ENCODE measurements at places on chromosomes 4 and X.
A peak's percentile ranks its signal among the peaks of the same experiment; 100 is the strongest.

GRCh38 chr4:134201216-134202161 lies at the start of gene PABPC4L:
PABPC4L (minus strand) TSS chr4:134201789; CDS start chr4:134201019, 770 bp downstream.
- DNase-seq = no peak

DNA sequence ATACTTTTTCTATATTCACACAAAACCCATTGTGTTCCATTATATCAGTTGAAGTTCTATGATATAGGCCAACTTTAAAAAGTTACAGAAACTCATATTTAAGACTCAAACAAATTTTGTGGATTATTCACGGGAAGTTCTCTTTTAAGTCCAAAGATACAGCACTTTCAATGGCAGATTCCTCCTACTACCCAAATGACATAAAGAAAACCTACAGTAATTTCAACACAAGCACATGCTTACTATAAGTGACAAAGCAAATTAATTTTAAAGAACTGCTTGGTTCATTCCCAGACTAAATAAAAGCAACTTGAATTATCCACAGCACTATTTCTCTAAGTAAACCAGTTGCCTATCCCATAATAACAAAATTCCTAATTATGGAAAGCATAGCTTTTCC lies 4.1 kb downstream of the PPA2 start:
- no peak for DNase-seq

GRCh38 chrX:5644776-5645175 lies 583.9 kb downstream of the NLGN4X start:
- no peak for DNase-seq

- DNase-seq = no peak
These were observed 187.7 kb upstream of the LNX1 start for GRCh38 chr4:53779025-53779424.

- peak; percentile 6 for DNase-seq
These were observed 34.3 kb downstream of the NYX start for GRCh38 chrX:41481264-41482109.

DNA sequence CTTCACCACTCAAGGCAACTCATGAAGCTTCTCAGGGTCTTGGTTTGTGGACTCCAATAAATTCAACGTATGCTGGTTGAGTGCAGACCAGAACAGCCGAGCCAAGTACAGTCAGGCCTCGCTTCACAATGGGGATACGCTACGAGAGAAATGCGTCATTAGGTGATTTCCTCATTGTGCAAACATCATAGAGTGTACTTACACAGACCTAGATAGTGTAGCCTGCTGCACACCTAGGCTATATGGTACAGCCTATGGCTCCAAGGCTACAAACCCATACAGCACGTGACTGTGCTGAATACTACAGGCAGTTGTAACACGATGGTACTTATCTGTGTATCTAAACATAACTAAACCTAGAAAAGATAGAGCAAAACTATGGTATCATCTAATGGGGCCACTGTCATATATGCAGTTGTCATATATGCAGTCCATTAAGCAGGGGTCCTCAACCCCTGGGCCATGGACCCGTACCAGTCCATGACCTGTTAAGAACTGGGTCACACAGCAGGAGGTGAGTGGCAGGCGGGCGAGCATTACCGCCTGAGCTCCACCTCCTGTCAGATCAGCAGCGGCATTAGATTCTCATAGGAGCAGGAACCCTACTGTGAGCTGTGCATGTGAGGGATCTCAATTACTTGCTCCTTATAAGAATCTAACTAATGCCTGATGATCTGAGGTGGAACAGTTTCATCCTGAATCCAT lies 31.5 kb downstream of the RTL5 start:
- DNase-seq = peak; percentile 45

- DNase-seq = no peak
These were observed 54.2 kb downstream of the C4orf50 start for GRCh38 chr4:5964030-5964429.

- no peak for DNase-seq
These were observed 313.9 kb downstream of the TECRL start for GRCh38 chr4:64095398-64095797.

DNA sequence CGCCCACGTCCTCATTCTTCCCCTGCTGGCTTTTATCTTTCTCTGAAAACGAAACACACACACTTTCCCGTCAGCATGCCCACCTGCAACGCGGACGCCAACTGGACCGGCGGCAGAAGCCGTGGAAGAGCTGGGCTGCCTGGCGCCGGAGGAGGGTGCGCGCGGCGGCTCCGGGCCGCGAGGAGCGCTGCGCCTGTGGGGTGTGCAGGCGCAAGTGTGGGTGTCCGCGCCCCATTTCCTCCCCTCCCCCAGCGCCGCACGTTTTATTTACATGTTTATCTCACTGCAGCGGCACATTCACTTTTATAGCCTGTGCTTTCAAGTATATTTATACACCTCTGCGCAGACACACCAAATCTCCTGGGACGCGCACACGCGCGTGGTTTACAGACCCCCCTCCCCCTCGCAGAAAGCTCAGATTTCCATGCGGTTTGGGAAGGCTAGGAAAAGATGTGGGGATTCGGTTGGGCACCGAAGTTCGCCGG lies 1.5 kb downstream of the PITX2 start:
- DNase-seq = no peak

DNA sequence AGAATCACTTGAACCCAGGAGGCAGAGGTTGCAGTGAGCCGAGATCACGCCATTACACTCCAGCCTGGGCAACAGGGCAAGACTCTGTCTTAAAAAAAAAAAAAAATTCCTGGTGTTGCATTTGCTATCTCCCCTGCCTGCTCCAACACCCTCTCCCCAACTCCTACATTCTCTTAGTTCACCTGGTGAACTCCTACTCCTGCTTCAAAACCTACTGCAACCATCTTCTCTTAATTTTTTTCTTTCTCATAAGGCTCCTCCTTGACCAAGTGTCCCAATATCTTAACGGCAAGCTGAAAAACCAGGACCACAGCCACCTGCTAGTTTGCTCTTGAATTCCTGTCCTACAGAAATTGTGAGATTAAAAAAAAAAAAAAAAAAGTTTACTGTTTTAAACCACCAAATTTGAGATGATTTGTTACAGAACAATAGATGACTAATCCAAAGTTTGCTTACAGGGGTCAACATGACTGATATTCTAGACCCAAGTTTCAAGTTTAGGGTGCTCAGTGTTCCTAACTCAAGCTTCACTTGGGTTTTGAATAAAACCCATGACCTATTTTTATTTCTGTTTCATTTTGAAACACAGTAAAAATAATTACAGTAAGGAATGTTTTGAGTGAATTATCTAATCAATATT lies 13.1 kb upstream of the ANXA5 start:
- DNase-seq = no peak

DNA sequence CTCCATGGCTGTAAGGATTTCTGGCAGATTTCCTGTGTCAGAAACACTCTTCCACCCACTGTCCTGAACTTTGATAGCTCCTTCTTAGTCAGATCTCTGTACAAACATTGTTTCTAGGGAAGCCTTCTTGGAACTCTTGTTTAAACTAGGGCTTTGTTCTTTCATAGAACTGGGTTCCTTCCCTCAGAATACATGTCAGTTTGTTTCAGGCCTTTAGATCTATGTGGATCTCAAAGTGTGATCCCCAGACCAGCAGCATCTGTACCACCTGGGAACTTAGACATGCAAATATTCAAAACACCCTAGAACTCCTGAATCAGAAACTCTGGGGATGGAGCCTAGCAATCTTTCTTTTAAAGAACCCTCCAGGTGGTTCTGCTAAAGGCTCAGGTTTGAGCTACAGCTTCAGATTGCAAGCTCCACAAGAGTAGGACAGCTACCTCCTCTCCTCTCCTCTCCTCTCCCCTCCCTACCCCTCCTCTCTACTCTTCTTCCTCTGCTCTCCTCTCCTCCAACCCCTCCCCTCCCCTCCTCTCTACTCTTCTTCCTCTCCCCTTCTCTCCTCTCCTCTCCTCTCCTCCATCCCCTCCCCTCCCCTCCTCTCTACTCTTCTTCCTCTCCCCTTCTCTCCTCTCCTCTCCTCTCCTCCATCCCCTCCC lies 12.7 kb downstream of the RASSF6 start:
- DNase-seq = no peak

DNA sequence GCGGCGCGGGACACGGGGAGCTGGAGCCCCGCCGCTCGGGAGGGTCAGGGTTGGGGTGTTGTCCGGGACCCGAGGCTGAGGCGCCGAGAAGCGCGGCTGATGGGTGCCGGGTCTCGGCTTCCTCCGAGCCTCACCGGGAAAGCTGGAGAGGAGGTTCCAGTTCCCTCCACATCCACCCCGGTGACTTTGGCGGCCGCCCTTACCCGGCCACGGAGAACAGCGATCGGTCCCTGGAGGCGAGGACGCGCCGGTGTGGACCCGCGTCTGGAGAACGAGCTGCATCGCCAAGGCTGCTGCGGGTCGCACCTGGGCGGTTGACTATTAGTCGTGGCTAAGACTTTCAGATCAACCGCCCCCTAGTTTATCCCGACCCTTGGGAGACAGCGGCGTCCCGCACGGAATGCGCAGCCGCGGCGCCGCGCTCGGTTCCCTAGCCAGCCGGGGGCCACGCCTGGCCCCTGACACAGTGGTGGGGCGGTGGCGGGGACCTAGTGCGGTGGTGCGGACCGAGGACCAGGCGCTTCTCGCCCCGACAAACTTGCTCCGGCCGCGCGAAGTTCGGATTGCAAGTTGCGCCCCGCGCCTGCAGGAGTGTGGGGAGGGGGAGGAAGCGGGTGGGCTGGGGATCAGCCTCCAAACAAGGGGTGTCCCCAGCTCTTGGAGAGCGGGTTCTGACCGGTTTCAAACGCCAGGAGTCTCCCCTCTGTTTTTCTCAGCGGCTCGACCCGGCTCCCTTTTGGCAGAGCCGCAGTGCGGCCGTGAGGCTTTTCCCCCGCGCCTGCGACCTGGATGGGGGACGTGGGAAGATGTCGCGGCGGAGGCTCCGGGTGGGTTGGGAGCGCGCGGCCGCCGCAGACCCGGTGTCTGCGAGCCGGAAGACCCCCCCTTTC lies 568 bp downstream of the FHDC1 start:
- DNase-seq = peak; percentile 17

DNA sequence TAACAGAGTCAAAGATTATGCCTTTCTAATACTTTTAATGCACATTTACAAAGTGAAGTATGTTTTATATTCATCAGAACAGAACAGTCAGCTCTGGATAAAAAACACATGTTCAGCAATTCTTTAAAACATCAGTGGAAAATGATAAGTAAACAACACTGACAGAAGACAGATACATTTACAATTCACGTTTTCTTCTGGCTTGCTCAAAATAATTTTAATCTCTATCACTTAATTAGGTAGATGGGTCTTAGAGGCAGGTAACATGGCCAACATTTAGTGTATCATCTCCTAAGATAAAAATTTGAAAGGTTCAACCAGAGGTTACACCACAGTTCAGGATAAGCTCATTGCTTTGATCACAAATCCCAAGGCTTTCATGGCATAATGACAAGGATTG lies 156.8 kb upstream of the MAB21L2 start:
- DNase-seq = no peak

Measured in immature natural killer cell (primary cell).